Stimulated activated CD8-positive, alpha-beta memory T cell treated with anti-CD3 and anti-CD28 coated beads, Interleukin-7, amount 100 ng/mL, for 4 hours (primary cell): ENCODE measurements at places on chromosomes 11 and 22.

DNA sequence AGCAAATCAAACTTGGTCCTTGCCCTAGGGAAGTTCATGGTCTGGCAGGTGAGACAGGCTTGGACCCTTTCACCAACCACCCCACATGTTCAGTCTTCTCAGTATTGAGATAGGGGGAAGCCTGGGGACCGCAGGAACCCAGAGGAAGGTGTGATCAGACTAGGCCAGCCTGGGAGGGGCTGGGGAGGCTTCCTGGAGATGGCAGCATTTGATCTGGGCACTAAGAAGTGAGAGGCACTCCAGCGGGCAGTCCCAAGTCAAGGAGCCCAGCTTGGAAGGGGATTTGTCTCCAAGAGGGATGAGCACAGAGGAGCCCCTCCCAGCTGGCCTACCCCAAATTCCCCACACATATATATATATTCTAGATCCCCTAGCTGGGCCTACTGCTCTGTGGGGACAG lies 5.4 kb downstream of the LRRC32 start:
- DNase-seq, result no peak

DNA sequence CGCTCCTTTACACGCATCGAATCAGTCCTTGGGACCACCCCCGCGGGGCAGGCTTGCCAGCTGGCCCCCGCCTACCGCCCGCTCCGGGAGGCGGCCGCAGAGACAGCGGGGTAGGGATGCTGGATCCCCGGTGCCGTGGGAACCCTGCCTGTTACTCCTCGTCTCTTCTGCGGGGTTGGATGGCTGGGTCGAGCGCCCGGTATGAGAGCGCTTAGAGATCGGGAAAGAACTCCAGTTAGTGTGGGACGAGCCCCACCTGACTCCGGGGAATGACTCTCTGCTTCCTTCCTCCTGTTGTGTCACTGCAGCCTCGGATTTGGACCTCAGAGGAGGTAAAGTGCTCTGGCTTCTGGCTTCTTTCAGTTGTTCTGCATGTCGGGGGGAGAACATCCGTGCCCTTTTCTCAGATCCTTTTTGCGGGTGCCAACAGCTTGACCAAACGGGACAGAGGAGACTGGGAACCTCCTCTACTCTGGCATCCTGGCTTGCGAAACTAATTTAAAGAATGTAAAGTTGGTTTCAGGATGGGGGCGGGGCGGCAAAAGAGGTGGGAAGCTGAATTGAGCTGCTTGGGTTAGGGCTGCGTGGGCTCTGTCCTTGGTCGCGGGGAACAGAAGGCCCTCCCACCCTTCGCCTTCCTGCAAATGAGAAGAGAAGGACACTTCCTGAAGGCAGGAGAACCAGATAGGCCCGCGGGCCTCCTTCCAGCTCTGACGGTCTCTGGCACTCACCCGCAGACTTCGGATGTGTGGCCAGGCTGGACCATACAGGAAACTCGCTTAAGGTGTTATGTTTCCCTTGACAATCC lies 938 bp downstream of the LAYN start:
- DNase-seq, result no peak

GRCh38 chr11:132607575-132607974 lies 924.7 kb downstream of the OPCML start:
- no peak for DNase-seq

- no peak for DNase-seq
Measured at GRCh38 chr11:133239575-133239974, 292.7 kb downstream of the OPCML start.

DNA sequence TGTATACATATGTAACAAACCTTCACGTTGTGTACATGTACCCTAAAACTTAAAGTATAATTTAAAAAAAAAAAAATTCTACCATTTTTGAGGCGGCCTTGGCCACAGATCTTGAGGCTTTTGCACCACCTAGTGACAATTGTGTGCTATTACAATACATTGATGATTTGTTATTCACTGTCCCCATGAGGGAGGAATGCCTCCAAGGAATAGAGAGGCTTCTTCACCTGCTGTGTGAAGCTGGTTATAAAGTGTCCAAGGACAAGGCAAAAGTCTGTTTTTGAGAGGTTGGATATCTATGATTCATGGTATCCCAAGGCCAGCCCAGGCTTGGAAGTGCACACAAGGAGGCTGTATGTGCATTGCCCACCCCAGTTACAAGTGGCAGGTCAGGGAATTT lies 30.7 kb downstream of the SLC22A25 start:
- no peak for DNase-seq

DNA sequence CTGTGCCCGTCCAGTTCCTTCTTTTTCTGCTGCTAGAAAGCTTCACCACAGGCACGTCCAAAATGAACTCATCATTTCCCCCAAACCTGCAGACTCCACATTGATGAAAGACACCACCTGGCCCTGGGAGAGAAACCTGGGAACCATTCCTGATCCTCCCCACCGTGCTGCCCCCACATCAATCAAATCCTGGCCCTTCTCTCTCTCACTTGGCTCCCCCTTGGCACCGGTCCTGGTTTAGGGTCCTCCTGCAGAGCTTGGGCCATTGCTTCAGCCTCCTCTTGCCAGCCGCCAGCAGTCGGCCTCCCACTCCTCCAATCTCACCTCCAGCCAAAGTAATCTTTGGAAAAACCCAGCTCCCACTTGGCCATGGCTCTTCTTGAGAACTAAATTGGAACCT lies 38.5 kb downstream of the RIBC2 start:
- DNase-seq, result no peak

GRCh38 chr11:59560290-59560701 lies 49.0 kb downstream of the OR4D9 start:
- DNase-seq, result peak; percentile 63
